Glutamatergic neuron (in vitro differentiated cells): ENCODE measurements at places on chromosomes 2 and 18. TPM values are rescaled to one million over a fixed set of nuclear protein-coding genes. Genes with fewer than 3 reads are reported as not detected.

DNA sequence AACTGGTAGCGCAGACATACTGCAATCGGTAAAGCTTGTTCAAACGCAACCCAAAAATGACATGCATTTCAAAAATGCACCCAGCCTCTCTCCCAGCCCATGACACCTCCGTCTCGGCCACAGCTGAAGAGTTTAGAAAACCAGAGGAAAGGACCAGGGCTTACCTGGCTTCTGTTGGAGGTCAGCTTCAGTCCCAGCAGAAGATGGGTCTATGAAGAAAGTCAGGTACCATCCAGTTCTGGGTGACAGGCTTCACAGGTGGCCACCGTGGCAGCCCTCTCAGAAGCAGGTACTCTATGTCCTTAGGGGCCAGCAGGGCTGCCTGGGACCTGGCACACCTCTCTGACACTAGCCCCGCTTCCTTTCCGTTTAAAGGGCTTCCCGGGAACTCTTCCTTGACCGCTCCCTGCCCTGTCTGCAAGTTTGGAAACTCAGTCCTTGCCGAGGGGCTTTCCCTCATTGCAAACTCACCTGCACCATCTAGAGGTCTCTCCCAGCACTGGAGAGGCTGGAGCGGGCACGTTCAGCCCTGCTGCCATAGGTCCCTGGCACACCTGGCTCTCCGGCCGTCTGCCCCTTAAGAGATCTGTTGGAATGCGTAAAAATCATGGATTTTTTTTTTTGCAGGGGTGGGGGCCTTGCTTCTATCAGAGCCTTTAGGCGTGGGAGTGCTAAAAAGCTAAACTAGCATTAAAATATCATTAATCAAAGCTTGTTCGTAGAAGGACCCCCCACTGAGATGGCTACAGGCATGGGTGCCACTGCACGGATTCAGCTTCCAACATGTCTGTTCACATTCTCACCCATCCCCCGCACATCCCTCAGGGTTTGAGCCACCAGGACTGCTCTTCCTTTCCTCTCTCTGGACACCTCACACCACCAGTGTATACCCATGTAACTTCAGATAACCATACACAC is at the start of gene EDAR:
Gene EDAR, minus strand, starts transcription at position 425 of the 918 bp plus-strand sequence. CDS start 58,206 bp downstream, outside the sequence.
- peak; percentile 34 for DNase-seq

GRCh38 chr2:101696272-101697123 is 1.0 kb upstream of the MAP4K4 start:
- no peak for DNase-seq

- DNase-seq = no peak
Measured at GRCh38 chr2:181262782-181263181, 194.4 kb upstream of the ITGA4 start.

DNA sequence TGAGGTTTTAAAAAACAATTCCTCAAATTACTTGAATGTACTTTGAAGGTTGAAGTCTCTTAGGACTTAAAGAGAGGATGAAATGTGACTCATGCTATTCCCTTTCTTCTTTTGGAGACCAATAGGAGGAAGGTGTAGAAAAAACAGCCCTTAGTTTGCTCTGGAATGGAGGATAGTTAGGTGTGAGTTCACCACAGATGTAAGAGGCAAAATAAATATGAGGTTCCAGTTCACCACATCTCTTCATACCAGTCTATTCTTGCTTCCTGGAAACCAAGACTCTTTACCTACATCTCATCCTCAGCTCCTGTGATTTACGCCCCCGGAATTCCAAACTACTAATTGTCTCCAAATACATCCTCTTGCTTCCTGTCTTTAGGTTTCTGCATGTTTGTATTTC is 77.5 kb upstream of the TTC21B start:
- no peak for DNase-seq

DNA sequence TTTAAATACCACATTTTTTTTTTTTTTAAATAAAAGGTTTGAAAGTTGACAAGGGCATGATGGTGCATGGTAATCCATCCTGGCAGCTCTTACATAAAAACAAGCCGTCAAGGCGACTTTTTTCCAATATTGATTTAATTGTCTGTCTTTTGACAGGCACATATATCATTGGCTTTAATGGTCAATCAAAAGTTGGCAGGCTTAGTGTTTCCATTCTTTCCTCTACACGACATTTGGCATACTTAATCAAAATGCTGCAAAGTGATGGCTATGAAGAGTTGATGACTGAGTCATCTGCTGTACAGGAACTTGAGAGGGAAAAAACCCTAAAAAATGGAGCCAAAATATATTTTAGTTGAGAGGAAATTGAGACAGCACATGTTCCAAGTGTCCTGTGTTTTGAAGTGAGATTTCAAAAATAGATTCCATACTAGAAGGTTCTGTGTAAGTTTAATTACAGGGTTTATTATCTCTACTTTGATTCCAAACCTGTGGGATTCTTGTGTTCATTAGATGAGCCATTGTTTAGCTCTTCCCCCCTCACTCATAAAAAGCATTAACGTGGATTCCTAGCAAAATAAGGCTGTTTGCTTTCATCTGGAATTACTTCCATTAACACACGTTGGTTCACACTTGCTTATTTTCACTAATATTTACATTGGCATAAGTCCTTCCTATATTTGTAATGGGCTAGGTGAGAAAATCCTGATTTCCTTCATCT is 3.2 kb downstream of the TSHZ1 start:
- no peak for DNase-seq

The MRPS5 gene
- total RNA-seq = 68.7 TPM

The MRPL44 gene
- 37.3 TPM for total RNA-seq

- peak; percentile 54 for DNase-seq
Measured at GRCh38 chr18:9914334-9914583, 443 bp downstream of the VAPA start.

GRCh38 chr2:151796774-151797173 is 31.4 kb downstream of the ARL5A start:
- DNase-seq = no peak

The CNDP1 gene
- total RNA-seq = 0.27 TPM

DNA sequence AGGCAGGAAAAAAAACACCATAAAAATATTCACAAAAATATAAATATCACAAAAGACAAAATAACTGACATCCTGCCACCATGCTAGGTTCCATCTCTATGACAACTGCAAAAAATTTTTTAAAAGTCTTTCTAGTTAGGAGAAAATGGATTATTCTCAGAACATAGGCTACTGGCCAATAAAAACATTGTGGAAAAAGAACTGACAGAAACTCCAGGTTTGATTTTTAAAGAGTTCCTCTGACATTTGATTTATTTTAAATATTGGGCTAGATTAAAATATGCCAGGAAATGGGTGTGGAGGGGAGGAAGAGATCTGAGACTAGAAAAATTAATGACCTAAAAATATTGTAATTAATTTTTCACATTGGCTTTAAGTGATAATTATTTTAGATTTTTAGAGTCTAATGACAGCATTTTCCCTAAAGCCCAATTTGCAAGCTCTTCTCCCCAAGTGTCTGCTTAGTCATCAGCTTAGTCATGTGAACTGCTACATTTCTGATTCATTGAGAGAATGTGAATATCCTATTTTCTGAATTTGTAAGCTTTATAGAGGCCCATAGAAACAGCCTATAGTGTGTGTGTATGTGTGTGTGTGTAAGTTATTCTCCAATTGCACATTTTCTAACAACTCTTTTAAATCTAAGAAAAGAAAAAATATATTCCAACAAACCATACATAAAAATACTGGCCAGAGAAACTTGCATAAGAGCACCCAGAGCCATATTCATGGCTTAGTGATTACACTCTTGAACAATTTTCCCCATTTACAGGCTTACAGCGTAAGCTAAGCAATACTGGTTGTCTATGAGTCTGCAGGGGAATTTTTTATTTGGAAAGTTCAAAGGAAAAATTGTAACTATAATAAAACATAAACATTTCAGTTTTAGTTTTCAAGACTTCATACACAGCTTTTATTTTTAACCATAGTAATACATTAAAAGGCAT is 48.4 kb downstream of the TMEFF2 start:
- no peak for DNase-seq

The UGT1A5 gene
- not detected for total RNA-seq

DNA sequence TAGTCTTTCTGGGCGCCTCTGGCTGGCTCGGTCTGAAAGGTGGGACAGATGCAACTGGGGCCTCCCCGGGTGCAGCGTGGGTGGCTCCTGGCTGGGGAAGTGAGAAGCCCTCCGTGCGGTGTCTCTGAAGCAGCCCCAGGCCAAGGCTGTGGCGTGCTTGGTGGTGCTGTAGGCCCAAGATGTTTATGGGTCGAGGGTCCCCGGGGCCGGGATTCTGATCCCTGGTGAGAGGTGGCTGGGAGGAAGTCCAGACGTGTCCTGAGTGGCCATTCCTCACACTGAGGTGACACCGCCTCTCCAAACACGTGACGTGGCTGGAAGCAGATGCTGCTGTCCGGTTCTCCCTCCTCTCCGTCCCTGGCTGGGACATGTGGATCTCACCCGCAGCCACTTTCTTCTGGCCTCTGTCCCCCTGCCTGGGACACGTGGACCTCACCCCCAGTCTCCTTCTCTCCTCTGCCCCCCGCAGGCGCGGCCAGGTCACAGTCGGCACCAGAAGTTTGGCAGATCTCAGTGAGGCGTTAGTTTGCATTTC is 12.6 kb downstream of the RTP5 start:
- no peak for DNase-seq

DNA sequence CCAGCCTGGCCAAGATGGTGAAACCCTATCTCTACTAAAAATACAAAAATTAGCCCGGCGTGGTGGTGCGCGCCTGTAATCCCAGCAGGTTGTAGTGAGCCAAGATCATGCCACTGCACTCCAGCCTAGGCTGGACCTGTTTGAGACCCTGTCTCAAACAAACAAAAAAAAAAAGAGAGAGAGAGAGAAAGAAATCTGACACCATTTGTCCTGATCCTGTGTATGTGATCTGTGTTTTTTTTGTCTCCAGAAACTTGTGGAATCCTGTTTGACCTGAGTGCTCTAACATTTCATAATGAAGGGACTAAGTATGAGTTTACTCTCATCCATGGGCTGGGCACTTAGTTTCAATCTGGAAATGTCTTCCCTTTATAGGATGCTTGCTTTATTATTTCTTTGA is 6.4 kb upstream of the ITPRIPL1 start:
- DNase-seq = no peak

DNA sequence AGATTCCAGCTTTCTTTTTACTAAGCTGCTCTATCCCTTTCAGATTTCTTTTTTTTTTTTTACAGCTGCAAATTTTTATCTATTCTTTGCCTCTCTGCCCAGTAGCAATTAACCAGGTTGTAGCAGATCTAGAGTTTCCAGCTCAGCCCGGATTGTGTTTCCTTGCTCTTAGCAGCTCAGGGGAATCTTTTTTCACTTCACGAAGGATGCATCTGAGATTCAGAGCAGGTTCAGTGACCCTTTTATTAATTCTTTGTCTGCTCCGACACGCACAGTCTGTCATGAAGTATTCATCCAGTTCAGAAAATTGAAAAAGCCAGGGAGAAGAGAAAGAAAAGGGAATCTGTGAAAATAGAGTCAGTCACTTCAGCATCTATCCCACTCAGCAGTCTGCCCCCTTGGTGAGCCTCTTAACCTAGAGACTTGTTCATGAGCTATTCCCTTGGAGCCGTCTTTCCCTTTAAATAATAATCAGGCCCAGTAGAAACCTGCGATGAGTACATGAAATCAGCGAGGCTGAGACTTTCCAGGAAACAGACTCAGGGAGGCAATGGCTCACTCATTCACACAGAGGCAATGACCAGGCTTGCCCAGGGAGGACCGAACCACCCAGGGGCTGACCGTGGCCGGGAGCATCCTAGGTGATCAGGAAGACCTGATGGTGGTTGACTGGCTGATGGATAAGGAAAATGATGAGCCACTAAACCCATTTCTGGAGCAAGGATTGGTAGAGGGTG is 103.4 kb upstream of the ITGA6 start:
- no peak for DNase-seq

DNA sequence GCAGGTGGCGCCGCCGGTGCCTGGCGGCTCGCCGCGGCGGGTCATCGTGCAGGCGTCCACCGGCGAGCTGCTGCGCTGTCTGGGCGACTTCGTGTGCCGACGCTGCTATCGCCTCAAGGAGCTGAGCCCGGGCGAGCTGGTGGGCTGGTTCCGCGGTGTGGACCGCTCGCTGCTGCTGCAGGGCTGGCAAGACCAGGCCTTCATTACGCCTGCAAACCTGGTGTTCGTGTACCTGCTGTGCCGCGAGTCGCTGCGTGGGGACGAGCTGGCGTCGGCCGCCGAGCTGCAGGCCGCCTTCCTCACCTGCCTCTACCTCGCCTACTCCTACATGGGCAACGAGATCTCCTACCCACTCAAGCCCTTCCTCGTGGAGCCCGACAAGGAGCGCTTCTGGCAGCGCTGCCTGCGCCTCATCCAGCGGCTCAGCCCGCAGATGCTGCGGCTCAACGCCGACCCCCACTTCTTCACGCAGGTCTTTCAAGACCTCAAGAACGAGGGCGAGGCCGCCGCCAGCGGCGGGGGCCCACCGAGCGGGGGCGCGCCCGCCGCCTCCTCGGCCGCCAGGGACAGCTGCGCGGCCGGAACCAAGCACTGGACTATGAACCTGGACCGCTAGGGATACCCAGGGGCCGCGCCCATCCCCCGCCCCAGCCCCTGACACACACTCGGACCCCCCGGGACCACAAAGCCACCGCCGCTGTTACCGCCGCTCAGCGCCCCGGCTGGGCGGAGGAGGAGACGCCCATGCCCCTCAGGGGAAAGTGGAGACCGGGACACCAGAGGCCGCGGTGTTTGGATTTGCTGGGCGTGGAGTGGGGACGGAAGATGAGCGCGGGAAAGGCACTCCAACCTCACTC is 1.1 kb downstream of the CDK5R2 start:
- peak; percentile 63 for DNase-seq

- no peak for DNase-seq
Measured at GRCh38 chr2:47811668-47812067, 28.7 kb downstream of the MSH6 start.

DNA sequence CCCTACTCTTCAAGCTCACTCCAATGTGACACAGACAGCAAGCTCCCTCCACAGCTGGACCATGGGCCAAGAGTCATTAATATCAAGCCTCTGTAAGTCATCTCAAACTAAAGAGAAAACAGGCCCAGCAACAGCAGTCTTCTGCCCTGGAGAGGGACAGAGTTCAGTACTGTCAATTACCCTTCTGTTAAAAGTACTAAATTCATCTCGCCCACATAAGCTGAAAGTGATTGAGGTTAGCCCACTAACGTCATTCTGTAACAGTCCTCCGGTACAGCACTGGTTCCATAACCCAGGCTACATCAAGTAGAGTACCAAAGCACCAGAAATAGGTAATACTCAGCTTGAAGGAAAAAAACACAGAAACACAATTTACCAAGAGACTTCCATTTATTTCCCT is 25.9 kb downstream of the THADA start:
- DNase-seq = no peak
